ENCODE measurements at places on chromosomes 7 and 10.

- DNase-seq: no peak
These were observed 136.1 kb downstream of the SLIT1 start for GRCh38 chr10:97049670-97050069.

DNA sequence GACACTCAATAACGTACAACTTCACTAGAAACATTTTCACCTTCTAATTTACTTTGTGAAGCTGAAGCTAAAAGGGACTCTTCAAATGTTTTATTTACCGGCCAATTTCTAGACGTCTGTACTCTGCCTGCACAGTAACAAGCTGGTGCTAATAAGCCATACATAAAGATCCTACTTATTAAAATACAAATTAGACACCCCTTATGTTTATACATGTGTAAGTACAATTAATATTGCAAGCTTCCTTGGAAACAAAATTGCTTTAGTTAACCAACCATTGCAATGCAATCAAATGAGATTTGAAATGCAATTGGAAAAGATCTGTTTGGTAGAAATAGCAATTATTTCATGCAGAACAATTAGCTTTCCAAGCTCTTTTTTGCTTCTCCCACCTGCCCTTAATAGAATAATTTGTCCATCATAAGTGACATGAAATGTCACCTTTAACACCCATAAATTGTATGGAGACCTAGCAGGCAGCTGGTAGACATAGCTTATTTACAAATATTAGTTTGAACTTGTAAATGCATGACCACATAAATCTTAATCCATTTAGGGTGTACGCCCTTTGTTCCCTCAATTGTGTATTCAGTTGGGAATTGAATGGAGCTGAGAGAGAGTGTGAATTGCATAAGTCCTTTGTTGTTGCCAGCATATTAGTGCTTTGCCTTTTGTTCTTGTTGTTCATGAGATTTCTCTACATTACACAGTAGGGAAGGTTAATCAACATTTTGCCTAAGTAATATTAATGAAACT lies 277.1 kb downstream of the CACNA2D1 start:
- DNase-seq: no peak

DNA sequence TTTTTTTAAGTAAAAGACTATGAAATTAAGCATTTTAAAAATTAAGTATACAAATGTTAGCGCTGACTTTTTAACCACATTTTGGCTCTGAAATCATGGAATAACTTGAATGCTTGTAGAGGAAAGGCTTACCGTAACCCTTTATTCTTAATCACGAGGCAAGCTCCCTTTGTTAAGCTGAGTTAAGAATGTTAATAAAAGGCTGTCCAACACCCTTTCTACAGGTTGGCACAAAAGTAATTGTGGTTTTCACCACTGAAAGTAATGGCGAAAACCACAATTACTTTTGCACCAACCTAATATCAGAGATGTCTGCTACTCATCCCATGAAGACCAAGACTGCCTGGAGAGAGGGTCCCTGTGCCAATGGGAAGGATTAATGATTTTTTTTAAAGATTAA lies 70.6 kb downstream of the STK17A start:
- no peak for DNase-seq

DNA sequence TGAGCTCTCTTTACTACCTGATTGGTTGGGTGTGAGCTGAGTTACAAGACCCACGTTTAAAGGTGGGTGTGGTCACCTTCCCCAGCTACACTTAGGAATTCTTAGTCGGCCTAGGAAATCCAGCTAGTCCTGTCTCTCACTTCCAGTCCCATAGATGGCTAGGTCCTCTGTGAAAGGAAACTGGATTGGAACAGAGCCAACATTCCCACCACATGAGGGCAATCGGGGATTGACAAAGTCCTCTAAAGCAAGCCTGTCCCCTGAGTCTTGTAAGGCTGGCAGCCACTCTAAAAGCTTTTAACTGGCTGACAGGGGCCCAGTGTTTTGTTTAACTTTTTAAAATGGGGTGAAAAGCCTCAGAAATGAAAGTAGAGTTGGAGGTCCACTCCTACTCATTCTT lies 15.1 kb upstream of the CROT start:
- no peak for DNase-seq

GRCh38 chr10:1217661-1218060 lies 161.5 kb downstream of the WDR37 start:
- no peak for DNase-seq

DNA sequence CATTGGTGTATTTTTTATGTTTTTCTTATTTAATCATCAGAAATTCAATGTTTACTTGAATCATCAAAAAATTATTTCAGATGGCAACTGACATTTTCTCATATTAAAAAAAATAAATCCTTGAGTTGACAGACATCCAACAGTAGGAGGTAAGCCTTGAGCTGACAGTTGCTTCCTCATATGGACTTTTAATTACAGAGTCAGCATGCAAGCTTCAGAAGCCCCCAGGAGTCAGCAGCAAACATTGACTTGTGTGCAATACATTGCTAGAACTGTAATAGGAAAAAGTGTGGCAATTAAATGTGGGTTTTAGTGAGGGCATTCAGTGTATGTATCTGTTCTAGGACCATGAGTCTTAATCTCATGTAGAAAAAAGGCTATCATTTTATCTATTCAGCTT lies 62.4 kb upstream of the TAS2R16 start:
- DNase-seq: no peak

DNA sequence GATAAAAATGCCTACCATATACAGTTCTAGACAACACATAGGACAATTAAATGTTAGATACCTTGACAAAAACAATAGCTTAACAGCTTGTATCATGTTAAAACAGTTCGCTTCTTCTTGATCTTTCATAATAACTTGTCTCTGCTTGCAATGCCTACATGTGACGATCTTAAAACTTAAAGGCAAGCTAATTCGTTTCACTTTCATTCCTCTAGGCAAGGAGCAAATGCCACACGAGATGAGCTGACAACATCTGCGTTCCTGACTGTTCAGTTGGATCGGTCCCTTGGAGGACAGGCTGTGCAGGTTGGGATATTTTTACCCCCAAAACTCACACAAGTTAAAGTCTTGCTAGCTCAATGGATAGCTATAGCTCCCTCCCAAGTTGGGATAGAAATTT lies 51.6 kb upstream of the ARL4A start:
- DNase-seq: no peak

DNA sequence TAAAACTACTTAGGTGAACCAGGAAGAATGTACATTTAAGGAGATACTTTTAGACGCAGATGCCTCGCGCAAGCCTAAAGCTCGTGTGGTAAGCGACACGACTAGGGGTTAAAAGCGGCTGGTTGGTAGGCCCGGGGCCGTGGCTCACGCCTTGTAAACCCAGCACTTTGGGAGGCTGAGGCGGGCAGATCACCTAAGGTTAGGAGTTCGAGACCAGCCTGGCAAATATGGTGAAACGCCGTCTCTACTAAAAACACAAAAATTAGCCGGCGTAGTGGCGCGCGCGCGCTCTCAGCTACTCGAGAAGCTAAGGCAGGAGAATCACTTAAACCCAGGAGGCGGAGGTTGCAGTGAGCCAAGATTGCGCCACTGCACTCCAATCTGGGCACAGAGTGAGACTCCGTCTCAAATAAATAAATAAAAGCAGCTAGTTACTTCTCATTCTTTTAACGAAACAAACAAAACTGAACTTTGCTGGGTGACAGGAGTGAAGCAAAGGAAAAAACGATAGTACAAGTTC lies 879 bp downstream of the NUDT5 start:
- peak; percentile 54 for DNase-seq

- DNase-seq: no peak
These were observed 56.3 kb downstream of the PDZD8 start for GRCh38 chr10:117318909-117319308.

DNA sequence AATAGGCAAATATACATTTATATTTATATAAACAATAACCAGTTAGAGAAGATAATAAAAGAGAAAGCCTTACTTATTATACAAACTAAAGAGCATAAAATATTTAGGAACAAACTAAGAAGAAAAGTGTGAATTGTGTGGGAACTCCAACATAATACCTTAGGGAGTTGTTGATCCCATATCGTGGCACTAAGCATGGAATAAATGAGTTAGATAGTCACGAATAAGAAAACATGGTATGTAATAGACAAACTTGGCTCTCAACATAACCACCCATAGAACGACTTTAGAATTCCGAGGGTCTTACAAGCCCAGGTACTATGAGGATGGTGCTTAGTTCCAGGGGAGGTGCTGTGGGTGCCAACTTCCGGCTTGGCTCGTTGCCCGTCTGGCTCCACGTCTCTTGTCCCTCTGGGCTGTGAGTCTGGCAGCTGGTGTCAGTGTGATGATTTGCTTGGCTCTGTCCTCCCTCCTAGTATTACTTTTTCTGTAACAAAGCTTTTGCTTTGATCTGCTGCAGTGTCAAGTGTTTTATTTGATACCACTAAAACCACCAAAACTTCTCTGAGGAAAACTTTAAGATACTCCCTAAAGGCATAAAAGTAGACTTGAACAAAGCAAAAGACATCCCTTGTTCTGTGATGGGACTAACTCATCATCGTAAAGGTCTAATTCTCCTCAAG lies 9.5 kb upstream of the RBM20 start:
- no peak for DNase-seq

DNA sequence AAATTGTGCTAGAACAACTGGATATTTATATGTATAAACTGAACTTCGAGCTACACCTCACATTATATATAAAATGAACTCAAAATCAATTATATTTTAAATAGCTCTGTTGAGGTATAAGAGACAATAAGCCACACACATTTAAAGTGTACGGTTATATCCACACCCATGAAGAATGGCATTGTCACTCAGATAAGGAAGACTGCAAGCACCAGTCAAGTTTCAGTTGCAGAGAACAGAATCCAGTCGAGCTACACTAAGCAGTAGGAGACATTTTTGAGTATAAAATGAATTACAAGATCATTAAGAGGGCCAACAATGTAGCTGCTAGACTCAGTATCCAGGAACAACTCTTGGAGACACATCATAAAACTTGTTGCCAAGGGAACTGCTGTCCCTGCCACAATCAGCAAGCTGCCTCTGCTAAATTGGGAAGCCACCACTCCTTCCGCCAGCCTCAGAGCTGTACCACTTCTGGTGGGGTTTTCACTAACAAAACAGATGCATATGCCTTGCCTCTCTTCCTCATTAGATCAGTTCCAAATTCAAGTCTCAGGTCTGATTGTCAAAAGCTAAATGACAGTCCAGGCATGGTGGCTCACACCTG lies 19.6 kb upstream of the GPNMB start:
- DNase-seq: peak; percentile 22

DNA sequence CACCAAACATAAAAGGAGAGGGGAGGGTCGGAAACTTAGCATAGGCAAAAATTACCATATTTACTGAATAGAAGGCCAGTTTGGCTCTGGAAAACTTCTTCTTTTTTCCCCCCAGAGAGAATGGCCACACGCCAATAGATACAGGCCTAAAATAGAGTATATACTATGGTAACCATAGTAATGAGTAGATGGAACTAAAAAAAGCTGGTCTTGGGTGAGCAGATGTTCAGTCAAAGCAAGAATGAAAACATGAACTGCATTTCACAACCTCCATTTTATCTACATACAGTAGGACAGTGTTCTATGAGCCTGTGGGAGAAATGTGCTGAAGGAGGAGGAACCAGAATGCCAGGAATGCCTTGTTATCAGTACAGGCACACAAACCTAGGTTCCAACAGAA lies 141.7 kb upstream of the SEMA3A start:
- DNase-seq: peak; percentile 99

- DNase-seq: peak; percentile 50
These were observed 58.2 kb upstream of the ANTXRL start for GRCh38 chr10:46228563-46229071.

All from MV-4-11 (cell line).